Stimulated activated CD8-positive, alpha-beta memory T cell treated with anti-CD3 and anti-CD28 coated beads, Interleukin-4, amount 100 ng/mL, for 1 hour (primary cell): ENCODE measurements at places on chromosomes 4 and X.

GRCh38 chr4:152081024-152081423, 320.2 kb upstream of the GATB start:
- DNase-seq, result no peak

DNA sequence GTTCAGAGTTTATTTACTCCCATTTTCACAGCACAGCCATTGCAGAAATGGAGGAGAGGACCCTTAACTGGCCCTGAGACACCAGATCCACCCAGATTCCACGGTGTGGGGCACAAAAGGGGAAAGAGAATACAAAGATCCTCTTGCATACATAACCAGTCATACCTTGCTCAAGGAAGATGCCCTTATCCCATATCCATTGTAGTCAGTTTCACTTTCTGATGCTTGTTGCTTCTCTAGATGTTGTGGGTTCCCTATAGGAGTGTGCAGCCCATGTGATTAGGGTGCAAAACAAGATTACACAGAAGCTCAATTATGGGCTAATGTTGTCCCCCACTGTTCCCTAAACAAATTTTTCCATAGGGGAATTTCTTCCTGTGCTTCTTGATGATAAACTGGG, 1309.0 kb upstream of the PABPC4L start:
- DNase-seq, result no peak

- no peak for DNase-seq
Observed at GRCh38 chrX:23369027-23369426, 34.4 kb downstream of the PTCHD1 start.

DNA sequence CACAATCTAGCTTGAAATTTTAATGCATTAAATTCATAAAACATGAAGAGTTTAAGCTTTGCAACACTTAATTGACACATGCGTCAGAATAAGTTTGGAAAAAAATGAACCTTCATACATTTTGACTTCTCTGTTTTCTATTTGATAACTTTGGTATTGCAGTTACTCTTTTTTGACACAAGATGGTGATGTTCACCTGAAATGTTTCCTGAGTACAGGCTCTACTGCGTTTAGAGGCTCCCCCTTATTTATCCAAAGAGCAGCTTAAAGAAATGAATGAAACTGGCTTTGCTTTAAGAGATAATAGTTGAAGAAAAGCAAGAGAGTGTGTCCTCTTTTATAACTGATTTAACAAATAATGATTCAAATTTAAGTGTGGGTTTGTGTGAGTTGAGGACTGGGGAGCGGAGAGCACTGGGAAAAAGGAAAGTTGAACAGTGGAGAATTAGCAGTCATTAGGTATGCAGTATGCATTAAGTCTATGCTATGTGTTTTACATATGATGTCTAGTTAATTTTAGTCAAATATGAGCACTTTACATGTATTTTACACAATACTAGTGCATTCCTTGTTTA, 180.6 kb upstream of the NUDT6 start:
- no peak for DNase-seq

DNA sequence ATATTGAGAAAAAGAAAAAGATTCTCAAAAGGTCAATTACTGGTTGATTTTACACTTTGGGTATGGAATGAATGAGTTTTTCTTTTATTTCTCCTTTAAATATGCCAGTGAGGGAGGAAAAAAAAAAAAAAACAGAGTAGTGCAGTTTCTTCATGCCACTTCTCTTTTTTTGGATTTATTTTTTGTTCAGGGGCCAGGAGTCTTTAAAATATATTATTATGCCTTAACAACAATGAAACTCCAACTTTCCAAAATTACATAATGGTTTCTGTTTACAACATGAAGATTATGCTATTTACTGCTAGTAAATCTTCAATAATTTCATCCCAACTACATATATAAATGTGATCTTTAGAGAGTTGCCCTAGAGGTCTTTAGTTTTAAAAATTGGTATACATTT, 31.9 kb downstream of the DTHD1 start:
- DNase-seq, result no peak
